H9 (cell line): ENCODE measurements at places on chromosomes 3 and 15.

DNA sequence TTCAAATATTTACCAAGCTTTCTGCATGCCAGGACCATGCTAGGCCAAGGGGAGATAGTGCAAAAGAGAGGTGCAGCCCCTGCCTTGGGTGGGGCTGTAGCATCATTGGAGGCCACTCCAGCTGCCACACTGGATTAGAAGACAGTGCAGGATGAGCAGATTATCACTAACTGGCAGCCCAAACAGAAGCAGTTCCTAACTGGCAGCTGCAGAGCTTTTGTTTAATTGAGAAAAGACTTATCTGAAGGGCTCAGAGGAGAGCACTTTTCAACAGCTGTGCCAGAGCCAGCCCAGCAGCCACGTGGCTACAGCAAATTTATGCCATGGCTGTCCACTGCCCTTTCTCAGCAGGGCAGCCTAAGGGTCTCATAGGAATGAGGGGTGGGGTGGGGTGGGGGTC, 13.5 kb upstream of the ACSBG1 start:
- DNase-seq, result no peak

GRCh38 chr3:185929192-185930151, 8.3 kb downstream of the TRA2B start:
- no peak for DNase-seq

- no peak for DNase-seq
Observed at GRCh38 chr15:52288051-52288942, 7.3 kb downstream of the MYO5C start.

DNA sequence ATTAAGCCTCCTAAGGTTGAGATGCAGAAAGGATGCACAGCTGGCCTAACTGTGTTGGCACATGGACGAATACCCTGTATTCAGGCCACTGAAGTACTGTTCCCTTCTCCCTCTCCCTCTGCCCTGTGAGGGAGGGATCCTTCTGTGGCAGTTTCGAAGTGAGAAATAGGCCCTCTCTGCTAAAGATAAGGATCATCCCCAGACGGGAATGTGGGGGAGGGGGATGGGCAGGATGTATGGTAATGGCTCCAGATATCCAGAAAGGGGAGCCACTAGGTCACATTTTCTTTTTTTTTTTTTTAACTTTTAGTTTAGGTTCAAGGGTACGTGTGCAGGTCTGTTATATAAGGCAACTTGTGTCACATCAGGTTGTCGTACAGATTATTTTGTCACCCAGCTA, 463.1 kb downstream of the TBL1XR1 start:
- peak; percentile 44 for DNase-seq
